DMS79 treated with DMSO at 0.1 percent for 48 hours (cell line): ENCODE measurements at places on chromosomes 16 and 17.
A peak's percentile ranks its signal among the peaks of the same experiment; 100 is the strongest.

DNA sequence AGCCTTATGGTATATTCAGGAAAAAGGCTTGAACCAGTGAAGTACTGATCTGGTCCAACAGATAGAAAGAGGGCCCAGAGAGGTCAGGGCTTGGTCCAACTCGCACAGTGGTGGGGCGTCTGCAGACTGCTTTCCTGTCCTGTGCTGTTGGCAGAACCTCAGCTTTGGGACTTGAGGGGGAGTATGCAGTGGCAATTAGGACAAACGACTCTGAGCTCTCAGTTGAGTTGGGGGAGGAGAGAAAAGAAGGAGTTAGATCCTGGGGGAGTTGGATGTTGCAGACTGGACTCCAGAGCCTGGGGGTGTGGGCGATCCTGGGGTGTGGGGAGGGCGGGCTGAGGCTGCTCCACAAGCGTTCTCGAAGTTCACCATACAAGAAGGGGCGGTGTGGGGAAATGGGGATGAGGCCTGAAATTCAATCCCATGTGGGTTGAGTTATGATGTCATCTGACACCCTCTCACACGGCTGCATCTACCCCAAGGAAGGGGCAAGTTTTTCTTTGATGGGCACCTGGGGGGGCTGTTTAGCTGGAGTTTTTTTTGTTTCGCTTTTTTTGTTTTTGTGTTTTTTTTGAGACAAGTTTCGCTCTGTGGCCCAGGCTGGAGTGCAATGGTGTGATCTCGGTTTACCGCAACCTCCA is 14.6 kb downstream of the GRB7 start:
- no peak for DNase-seq

- no peak for DNase-seq
These were observed 247.0 kb downstream of the GSG1L start for GRCh38 chr16:27816561-27816960.

- no peak for DNase-seq
These were observed 45.9 kb downstream of the SRCIN1 start for GRCh38 chr17:38559880-38560230.

DNA sequence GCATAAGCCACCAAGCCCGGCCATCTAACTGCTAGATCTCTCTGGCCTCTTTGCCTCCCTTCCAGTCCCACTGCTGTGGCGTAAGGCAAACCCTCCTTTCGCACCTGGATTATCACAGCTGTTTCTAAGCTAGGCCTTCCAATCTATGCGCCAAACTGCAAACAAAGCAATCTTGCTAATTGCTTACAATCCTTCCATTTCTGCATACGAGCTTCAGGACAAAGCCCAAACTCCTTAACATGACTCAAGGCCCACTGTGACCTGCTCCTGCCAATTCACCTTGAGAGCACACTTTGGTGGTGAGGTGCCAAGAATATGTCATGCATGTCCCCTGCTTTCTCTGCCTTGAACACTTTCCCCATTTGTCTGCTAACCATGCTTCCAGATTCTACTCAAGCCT is 6.0 kb upstream of the ARL5C start:
- DNase-seq, result peak; percentile 41

DNA sequence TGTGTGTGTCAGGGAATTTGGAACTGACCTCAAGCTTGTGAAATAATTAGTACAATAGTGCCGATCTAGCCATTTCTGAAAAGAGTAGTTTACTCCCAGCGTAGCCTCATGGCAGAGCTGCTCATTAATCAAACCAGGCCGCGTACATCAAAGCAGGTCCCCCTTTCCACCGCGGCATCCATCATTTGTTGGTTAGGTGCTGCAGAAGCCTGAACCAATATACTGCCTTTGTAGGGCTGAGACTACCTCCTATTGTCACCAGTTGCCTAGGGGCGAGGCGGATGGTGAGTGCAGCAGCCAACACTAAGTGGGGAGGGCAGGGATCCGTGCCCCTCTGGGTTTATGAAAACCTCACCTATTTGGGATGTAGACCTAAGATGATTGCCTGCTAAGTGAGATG is 264.1 kb downstream of the TMEM114 start:
- no peak for DNase-seq

DNA sequence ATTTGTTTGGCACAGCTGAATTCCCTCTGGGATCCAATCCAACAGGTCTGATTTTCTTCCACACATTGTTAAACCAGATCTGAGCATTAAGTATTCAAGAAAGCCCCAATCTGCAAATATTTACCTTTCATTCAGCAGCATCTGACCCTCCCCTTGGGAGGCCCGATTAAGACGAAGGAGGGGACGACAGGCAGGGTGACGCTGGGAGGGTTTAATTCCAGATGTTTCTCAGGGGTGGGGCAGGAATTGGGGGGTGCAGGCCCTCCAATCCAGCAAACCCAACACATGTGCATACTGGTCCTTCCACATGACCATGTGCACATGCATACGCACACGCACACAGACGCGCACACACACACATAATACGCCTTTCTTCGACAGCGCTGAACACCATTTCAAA is 240.5 kb downstream of the GSG1L start:
- DNase-seq, result peak; percentile 4
